ENCODE measurements at places on chromosomes 5 and 9. TPM values are rescaled to one million over a fixed set of nuclear protein-coding genes. Genes with fewer than 3 reads are reported as not detected.

CMYA5 gene
- total RNA-seq = 0.09 TPM

LMX1B gene
- total RNA-seq = not detected

FRMPD1 gene
- not detected for total RNA-seq

FST gene
- total RNA-seq = 13.4 TPM

GFI1B gene
- total RNA-seq = not detected

DOCK8 gene
- total RNA-seq = 1.3 TPM

PCDHGA2 gene
- 1.2 TPM for total RNA-seq

SPATA9 gene
- not detected for total RNA-seq

LCN15 gene
- not detected for total RNA-seq

PCDHA1 gene
- total RNA-seq = not detected

CER1 gene
- total RNA-seq = not detected

DIRAS2 gene
- not detected for total RNA-seq

EIF4E1B gene
- not detected for total RNA-seq

BARHL1 gene
- total RNA-seq = not detected

PLPPR1 gene
- total RNA-seq = not detected

C5orf58 gene
- total RNA-seq = not detected

FOXD1 gene
- total RNA-seq = 0.20 TPM

HAVCR1 gene
- not detected for total RNA-seq

IL7R gene
- 1.2 TPM for total RNA-seq

DBH gene
- not detected for total RNA-seq

DMRT2 gene
- not detected for total RNA-seq

ITK gene
- not detected for total RNA-seq

GCNT4 gene
- not detected for total RNA-seq

PDE6A gene
- not detected for total RNA-seq

WNT8A gene
- not detected for total RNA-seq

TLX3 gene
- total RNA-seq = not detected

PNPLA7 gene
- 1.9 TPM for total RNA-seq

ADGRV1 gene
- total RNA-seq = 0.12 TPM

PHF24 gene
- not detected for total RNA-seq

SLC1A3 gene
- 0.44 TPM for total RNA-seq

ACO1 gene
- total RNA-seq = 56.9 TPM

B4GALT1 gene
- 65.6 TPM for total RNA-seq

FBXO10 gene
- total RNA-seq = 13.8 TPM

RORB gene
- not detected for total RNA-seq

LHX3 gene
- total RNA-seq = not detected

NOL8 gene
- 41.6 TPM for total RNA-seq

ENHO gene
- not detected for total RNA-seq
